Thymus (tissue), 14 donors: ENCODE measurements at places on chromosomes 2 and 18. TPM values are rescaled to one million over a fixed set of nuclear protein-coding genes. Genes with fewer than 3 reads are reported as not detected.

The RHBDD1 gene
- total RNA-seq: 62.0 TPM

The PSMA8 gene
- 0.66 TPM for total RNA-seq

The NEB gene
- total RNA-seq: 3.9 TPM

DNA sequence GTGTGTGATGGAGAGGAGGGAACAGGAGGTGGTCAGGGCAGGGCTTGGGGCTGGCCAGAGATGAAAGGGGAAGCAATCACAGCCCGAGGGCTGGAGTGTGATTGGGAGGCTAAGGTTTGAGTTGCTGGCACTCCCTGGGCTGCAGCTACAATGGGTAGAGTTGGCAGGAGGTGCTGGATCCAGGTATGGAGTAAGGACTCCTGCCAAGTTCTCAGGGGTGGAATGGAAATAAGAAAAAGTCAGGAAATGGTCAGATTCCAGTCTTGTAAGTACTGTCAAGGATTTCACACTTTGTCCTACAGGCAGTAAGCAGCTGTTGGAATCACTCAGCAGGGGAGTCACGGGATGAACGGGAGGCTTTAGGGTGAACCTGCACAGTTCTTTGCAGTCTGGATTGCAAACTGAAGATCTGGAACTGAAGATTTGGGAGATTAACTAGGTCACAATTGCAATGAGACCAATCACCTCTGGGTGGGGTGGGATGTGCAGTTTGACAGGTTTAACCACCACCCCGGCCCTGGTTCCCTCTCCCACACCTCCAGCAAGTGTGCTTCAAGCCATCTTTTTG lies 10.9 kb upstream of the INPP5D start:
- peak; percentile 43 for DNase-seq

DNA sequence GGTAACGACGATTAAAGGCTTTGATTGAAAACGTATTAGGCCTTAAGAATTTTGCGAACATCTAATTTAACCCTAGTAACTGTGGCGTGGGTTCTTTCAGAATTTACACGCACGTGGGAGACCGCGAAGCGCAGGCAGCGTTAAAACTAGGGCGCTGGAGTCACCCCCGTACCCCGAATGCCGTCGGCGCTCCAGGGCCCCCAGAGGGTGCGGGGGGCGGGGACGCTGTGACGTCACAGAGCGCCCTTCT lies 673 bp upstream of the SMCHD1 start:
- peak; percentile 87 for DNase-seq

DNA sequence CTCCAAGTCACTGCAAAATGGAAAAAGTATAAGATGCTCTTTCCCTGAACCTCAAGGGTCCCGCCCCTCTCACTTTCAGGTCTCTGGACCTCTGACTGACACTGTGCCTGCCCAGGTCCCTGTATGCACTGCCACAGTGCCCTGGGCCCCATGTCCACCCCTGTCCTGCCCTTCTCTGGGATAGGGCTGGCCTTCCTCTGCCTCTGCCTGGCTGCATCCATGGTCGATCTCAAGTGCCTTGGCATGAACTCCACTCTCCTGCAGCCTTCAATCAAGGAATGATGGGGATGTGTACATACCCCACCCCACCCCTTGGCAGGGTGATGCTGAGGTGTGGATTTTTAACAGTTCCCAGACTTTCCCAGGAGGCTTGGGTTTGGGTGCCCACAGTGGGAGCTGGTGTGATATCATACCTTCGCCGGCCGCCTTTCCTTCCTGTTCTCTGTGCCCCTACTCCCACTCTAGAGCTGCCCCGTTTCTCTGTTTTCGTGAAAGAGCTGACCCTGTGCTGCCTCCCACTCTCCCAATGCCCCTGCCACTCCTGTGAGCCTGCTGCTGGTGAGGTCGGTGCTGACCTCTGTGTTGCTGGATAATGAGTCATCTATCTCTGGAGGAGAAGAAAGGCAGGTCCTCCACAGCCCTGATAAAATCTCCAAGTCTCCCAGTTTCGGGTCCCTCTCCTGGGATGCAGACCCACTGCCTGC lies 18.9 kb downstream of the PTPN18 start:
- DNase-seq: no peak

- DNase-seq: peak; percentile 29
Measured at GRCh38 chr2:200306196-200306930, at the start of gene SPATS2L. Gene SPATS2L, plus strand, starts transcription at chr2:200306693. Its CDS starts 82,552 bp downstream, at chr2:200389245.

DNA sequence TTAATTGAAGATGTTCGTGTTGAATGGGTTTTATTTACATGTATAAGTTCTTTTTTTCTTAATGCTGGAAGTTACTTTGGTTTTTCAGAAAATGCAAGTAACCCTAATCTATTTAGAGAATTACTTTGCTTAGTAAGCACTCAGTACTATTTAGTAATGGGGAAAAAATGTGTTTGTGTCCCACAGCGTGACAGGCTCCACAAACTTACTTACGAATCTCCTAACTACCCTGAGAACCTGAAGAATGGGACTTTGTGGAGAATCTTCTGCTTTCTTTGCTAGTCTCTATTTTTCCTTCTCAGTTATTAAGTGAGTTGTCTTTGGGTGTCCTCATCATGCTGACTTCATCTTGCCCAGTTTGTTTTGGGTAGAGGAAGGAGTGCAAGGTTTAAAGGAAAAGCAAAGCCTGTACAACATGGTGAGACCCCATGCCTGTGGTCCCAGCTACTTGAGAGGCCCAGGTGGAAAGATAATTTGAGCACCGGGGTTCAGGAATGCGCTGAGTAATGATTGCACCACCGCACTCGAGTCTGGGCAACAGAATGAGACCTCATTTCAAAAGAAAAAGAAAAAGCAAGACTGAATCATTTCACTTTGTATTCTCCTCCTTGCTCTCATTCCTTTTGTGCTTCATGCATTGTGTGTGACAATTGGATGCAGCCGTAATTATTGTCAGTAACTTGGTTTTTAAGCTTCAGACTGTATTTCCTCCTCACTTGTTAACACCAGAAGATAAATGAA lies 10.2 kb downstream of the NEDD4L start:
- DNase-seq: no peak
